ENCODE measurements at places on chromosomes 3 and 15. TPM values are rescaled to one million over a fixed set of nuclear protein-coding genes. Genes with fewer than 3 reads are reported as not detected.

GPR27 gene
- 8.7 TPM for polyA plus RNA-seq

DNA sequence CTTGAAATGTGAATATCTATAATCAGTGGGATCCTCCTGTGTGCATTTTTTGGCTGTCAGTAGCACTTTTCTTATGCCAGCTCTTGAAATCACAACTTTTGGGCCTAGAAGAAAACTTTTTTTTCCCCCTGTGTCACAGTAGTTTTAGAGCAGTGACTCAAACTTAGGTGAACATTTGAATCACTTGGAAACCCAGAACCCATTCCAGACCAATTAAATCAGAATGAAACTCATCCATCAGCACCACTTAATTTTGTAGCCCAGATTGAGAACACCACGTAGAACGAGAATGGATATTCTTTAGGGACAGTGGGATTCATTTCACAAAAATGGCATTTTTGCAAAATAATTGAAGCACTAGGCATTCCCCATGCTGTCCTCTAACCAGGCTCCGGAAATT lies 224.8 kb upstream of the NANOGP8 start:
- no peak for DNase-seq

MYRIP gene
- 1.6 TPM for polyA plus RNA-seq

FSIP1 gene
- polyA plus RNA-seq: 3.6 TPM

DNA sequence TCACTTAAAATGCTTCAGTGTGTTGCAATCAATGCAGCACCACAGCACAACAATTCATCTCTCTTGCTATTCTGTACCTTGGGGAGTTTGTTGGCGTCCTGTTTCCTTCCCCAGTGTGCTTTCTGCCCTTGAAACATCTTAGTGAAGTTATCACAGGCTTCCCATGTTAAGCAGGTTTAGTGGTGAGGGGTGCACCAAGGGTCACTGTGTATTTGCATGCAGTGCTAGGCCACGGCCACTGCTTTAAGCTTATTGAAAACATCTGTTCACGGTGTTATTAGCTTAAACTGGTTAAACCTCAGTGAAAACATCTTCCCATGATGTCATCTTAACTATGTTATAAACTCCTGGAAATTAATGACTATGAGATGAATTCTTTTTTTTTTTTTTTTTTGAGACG lies 217.3 kb upstream of the GOLIM4 start:
- no peak for DNase-seq

CHDH gene
- polyA plus RNA-seq: 8.8 TPM

- DNase-seq: no peak
Observed at GRCh38 chr3:99332718-99333117, 305.7 kb upstream of the COL8A1 start.

C3orf49 gene
- polyA plus RNA-seq: 1.00 TPM

- DNase-seq: no peak
Observed at GRCh38 chr3:89447243-89447642, 339.8 kb downstream of the EPHA3 start.

DNA sequence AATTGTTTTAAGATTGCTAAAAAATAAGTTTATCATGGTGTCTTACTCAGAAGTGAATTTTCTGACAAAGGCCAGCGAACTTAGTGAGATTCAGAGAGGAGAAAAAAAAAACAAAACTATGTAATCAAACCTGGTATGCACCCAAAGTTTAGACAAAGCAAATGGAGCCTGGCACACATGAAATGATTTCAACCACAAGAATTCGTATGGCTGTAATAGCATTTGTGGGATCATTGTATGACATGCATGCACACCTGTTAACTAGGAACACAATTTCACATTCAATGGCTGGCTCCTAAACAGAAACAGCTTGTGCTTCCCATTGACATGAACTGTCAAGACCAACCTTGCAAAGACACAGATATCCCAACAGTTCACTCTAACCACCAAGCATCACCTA lies 94.6 kb downstream of the ZIC4 start:
- no peak for DNase-seq

GRCh38 chr3:177262396-177262795 lies 65.1 kb upstream of the TBL1XR1 start:
- DNase-seq: no peak

LMOD3 gene
- polyA plus RNA-seq: 0.05 TPM

DNA sequence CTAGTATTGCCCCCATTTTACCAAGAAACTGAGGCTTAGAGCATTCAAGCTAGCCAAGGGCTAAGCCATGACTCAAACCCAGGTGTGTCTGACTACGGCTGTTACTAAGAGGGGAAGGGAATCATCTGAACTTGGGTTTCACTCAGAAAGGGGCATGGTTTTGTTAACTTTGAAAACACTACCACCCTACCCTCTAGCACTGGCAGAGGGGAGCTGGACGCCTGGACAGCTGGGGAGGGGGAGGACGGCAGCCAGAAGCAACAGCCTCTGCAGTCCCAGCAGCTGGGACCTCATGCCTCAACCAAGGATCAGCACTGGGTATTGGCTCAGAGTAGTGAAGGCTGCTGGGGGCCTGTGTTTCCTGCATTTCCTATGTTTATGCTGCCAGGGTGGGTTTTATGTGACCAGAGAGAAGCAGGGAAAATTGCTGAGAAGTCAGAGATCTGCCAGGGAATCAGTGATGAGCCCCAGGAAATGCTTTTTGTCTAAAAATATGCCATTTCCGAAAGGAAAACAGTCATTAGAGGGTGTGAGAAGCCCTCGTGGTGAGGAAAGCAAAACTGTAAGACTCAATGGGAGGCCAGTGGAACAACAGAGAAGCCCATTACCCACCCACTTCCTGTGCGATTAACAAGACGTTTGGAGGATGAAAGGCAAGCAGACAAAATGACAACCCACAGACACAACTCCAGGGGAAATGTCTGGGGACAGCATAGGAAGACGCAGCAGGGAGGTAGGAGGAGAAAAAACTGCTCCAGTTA lies 41.2 kb downstream of the LIPC start:
- no peak for DNase-seq

AADACL2 gene
- polyA plus RNA-seq: not detected

DNA sequence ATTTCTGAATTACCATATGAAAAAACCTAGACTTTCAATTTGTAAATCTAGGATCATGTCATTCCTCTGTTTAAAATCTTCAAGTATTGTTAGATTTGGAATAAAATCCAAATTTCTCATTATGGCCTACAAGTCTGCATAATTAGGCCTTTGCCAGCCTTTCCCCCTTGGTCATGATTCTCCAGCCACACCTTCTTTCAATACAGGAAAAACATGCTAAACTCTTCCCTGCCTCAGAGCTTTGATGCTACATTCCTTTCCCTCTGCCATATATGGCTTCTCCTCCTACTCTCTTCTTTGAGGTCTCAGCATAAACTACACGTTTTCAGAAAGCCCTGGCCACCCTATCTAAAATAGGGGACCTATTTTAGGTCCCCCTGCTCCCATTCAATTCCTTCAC lies 48.5 kb downstream of the TM6SF1 start:
- no peak for DNase-seq

- no peak for DNase-seq
Observed at GRCh38 chr3:127796045-127796830, 26.1 kb downstream of the MGLL start.

- peak; percentile 91 for DNase-seq
Observed at GRCh38 chr3:129314386-129315222, 35.9 kb downstream of the HMCES start.

SLC15A2 gene
- polyA plus RNA-seq: 16.0 TPM

- no peak for DNase-seq
Observed at GRCh38 chr3:54213907-54214306, 91.6 kb downstream of the CACNA2D3 start.

EAF1 gene
- polyA plus RNA-seq: 19.7 TPM
